ENCODE measurements at places on chromosomes 7 and 10.

GRCh38 chr10:11536228-11536627 lies 75.2 kb downstream of the USP6NL start:
- DNase-seq = no peak

DNA sequence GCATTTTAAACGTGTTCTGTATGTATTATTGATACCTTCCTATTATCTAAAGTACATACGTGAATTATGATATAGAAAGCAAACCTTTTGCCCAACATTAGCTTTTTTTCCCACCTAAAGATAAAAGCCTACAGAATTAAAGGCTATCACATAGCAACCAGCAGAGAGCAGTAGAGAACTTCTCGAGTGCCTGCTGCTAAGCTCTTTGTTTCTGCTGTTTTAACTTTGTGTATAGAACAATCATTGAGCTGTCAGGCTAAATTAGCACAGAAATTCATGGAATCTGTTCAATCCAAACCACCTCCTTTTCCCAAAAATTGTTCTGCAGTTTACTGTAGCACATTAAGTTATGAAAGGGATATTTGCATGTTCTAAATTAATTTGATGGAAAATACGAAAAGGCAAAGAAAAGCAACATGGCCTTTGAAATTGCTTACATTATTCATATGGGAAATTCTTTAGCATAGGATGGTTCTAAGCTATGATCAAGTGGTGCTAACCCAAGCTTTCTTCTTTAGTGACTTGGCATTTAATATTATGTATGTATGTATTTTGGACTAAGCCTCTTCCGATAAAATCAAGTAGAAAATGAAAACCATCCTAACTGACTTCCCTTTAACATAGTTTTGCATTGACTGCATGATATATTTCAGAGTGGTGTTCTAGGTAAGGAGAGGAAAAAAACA lies 1288.5 kb downstream of the GATA3 start:
- DNase-seq = peak; percentile 23

GRCh38 chr10:125103466-125103865 lies 56.9 kb downstream of the CTBP2 start:
- DNase-seq = no peak

- DNase-seq = no peak
Measured at GRCh38 chr7:9600974-9601373, 1167.6 kb downstream of the NXPH1 start.

DNA sequence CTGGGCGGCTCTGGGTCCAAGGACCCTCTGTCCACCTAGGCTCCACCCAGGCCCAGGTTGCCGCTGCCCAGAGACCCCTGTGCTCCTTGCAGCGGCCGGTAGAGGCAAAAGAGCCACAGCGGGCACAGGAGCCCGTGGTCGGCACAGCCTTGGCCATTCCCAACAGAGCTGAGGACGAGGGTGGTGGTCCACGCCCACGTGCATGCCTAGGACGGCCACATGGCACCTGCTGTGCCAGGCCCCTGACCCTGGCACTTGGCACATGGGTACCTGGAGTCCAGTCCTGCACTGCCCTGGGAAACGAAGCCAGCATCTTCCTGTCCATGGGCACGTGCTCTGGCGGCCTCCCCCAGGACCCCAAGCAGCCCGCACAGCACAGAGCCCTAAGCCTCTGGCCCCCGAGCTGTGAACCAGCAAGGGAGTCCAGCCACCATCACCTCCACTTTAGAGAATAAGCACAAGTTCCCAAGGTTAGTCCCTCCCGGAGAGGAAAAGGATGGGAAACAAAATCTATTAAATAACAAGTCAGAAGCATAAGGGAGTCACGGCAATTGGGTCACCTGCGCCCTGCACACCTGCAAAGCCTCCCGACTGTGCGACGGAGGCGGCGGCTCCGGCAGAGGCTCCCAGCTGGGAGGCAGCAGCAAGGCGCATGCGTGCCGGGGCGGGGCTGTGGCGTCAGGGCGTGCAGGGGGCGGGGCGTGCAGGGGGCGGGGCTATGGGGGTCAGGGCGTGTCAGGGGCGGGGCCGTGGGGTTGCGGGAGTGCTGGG lies 59.1 kb downstream of the STK32C start:
- DNase-seq = peak; percentile 46

- no peak for DNase-seq
Measured at GRCh38 chr7:41503438-41503837, 199.5 kb downstream of the INHBA start.

- DNase-seq = no peak
Measured at GRCh38 chr10:131706952-131707351, 193.9 kb upstream of the PPP2R2D start.

DNA sequence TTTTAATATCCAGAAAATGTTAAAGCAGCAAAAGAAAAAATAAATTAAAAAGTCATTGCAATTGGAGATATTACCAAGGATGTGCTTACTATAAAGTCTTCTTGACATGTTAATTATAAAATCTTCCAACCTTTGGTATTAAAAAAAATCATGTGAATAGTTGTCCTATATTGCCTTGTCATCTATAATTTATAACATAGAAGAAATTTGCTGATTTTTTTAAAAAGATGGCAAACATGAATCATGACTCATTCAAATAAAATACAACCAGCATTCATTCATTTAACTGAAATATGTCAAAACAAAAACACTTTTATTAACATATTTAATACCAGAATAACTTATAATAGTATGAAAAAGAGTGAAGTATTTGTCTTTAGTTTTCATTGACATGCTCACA lies 72.6 kb downstream of the MKX start:
- DNase-seq = no peak

GRCh38 chr10:27513451-27514191 lies 9.5 kb downstream of the RAB18 start:
- DNase-seq = no peak

DNA sequence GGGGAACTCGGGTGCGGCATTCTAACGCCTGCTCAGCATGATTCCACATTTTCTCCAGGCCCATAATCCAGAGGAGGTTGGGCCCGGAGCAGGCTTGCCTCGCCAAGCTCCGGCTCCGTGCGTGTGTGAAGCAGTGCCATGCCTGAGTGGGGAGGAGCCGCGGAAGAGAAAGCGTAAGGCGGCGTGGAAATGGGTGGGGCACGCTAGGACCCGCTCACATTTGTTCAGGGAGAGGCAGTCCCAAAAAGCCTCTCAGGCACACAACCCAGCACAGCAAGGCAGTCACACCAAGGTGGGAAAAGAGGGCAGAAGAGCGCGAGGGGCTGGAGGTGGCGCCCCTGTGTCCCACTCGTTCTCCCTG lies 695 bp upstream of the VDAC2 start:
- peak; percentile 83 for DNase-seq

GRCh38 chr10:32377458-32378259 lies 30.7 kb upstream of the EPC1 start:
- peak; percentile 39 for DNase-seq

- DNase-seq = no peak
Measured at GRCh38 chr10:49300140-49300974, 1.4 kb downstream of the C10orf71 start.

DNA sequence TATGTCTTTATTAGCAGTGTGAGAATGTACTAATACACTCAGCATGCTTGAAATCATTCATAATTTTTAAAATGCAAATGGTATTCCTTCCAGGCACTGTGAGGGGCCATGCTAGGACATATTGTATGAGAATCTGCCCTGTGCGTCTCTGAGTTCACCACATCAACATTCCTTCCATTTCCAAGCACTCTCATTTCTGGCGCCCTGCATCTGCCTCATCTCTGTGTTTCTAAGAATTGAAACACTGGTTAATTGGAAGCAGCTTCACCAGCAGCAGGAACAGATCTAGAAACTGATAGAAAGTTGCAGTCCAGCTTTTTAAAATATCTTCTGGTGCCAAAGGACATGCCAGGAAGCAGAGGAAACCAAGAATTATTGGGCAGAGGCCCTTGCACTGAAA lies 555.9 kb upstream of the DPP6 start:
- DNase-seq = no peak

GRCh38 chr7:24406053-24406788 lies 122.2 kb downstream of the NPY start:
- no peak for DNase-seq
